ENCODE measurements at places on chromosomes 13 and 19. TPM values are rescaled to one million over a fixed set of nuclear protein-coding genes. Genes with fewer than 3 reads are reported as not detected.
A peak's percentile ranks its signal among the peaks of the same experiment; 100 is the strongest.

GRCh38 chr19:461721-462551 lies 1.1 kb upstream of the SHC2 start:
- H3K4me1 ChIP-seq, result no peaks in the 10 kb centered on the region
- H3K36me3 ChIP-seq, result no peaks in the 10 kb centered on the region
- H3K4me3 ChIP-seq, result peak overlapping the region; percentile 69
- H3K27me3 ChIP-seq, result no peaks in the 10 kb centered on the region
- DNase-seq, result no peak

- H3K36me3 ChIP-seq, result no peaks in the 10 kb centered on the region
- no peaks in the 10 kb centered on the region for H3K4me1 ChIP-seq
- H3K27ac ChIP-seq, result no peak overlapping the region
- H3K4me3 ChIP-seq, result no peak overlapping the region
- H3K27me3 ChIP-seq, result no peaks in the 10 kb centered on the region
These were observed 112.9 kb upstream of the PEG3 start for GRCh38 chr19:56953470-56953869.

- H3K4me3 ChIP-seq, result peak within 1 kb of the TSS; percentile 64
- no peaks in the 10 kb centered on the region for H3K27me3 ChIP-seq
- peak within 1 kb of the TSS; percentile 90 for H3K27ac ChIP-seq
- DNase-seq, result peak; percentile 95
- no peaks in the 10 kb centered on the region for H3K4me1 ChIP-seq
These were observed at the start of gene ZNF772 for GRCh38 chr19:57477191-57478008. Gene ZNF772 (minus strand): TSS chr19:57477566. CDS start chr19:57477309, 257 bp downstream.

DNA sequence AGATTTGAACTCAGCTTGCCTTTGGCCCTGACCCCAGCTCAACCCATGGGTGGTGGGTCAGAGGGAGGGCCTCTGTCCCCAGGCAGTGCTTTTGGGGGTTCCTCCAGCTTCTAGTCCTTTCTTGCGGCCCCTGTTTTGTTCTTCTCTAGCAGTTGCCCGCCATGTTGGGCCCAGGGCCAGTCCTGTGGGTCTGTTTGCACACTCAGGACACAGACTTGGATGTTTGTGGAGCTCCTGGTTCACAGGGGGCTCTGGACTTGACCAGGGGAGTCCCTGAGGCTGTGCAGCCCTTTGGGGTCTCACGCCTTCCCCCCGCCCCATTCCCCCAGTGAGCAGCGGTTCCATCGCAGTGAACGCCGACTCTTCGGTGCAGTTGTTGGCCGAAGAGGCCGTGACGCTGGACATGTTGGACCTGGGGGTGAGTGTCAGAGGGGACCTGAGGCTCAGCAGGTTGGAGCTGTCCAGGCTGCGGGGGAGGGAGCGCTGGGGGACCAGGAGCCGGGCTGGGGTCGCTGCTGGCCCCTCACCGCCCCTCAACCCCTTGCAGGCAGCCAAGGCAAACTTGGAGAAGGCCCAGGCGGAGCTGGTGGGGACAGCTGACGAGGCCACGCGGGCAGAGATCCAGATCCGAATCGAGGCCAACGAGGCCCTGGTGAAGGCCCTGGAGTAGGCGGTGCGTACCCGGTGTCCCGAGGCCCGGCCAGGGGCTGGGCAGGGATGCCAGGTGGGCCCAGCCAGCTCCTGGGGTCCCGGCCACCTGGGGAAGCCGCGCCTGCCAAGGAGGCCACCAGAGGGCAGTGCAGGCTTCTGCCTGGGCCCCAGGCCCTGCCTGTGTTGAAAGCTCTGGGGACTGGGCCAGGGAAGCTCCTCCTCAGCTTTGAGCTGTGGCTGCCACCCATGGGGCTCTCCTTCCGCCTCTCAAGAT lies 2.5 kb downstream of the ATP5F1D start:
- peak overlapping the region; percentile 85 for H3K4me3 ChIP-seq
- H3K36me3 ChIP-seq, result peaks cover 3% of the 10 kb centered on the region
- DNase-seq, result peak; percentile 89
- peak overlapping the region; percentile 99 for H3K27ac ChIP-seq
- H3K4me1 ChIP-seq, result no peaks in the 10 kb centered on the region

- no peaks in the 10 kb centered on the region for H3K27me3 ChIP-seq
- peaks cover 10% of the 10 kb centered on the region for H3K36me3 ChIP-seq
- no peak within 1 kb of the TSS for H3K27ac ChIP-seq
- no peak within 1 kb of the TSS for H3K4me3 ChIP-seq
- H3K4me1 ChIP-seq, result no peaks in the 10 kb centered on the region
These were observed at the start of gene MISP for GRCh38 chr19:750640-751423. Gene MISP (plus strand): TSS chr19:751112. CDS start chr19:756947, 5,835 bp downstream.

DNA sequence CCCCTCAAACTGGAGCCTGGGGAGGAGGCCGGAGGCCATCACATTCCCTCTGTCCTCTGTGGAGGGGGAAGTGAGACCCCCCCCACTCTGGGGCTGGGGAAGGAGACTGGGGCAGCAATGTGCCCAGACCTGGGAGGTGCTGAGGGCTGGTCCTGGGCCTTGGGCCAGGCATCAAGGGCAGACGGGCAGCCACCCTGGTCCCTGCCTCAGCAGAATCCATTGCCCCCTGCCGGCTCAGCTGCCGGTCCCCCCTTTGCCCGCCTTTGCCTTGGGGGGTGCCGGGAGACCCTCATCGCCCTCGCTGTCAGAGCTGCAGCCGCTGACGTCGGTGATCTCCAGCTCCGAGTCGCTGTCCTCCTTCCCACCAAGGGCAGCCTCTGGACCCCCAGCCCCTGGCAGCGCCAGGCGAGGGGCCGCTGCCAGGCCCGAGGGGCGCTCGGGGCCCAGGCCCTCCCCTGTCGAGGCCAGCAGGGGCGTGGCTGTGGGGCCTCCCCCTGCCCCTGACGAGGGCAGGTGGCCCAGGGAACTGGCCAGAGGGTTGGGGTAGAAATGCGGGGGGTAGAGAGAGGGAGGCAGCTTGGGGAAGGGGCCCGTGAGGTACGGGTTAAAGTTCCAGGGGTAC lies 20.1 kb downstream of the ERFL start:
- H3K36me3 ChIP-seq, result peaks cover 39% of the 10 kb centered on the region
- DNase-seq, result no peak
- H3K27me3 ChIP-seq, result peaks cover 10% of the 10 kb centered on the region

DNA sequence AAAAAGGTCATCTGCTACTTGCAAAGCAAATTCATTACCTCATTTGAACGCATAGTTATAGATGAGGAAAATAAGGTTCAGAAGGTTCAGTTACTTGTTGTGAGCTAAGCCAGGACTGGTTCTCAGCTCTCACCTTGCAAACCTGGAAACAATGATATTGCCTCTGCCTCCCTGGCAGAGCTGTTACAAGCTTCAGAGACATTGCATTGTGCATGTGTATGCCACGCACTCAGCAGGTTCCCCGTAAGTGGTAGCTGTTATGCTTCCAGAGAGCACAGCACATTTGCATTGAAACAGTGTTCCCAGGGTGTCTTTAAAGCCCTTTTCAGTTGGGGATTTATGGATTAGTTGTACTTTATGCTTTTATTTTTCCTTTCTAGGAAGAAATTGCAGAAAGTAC lies 80.6 kb downstream of the DGKH start:
- H3K27me3 ChIP-seq, result no peaks in the 10 kb centered on the region
- peaks cover 16% of the 10 kb centered on the region for H3K36me3 ChIP-seq
- no peak for DNase-seq
- no peaks in the 10 kb centered on the region for H3K4me1 ChIP-seq
- no peak overlapping the region for H3K27ac ChIP-seq

DNA sequence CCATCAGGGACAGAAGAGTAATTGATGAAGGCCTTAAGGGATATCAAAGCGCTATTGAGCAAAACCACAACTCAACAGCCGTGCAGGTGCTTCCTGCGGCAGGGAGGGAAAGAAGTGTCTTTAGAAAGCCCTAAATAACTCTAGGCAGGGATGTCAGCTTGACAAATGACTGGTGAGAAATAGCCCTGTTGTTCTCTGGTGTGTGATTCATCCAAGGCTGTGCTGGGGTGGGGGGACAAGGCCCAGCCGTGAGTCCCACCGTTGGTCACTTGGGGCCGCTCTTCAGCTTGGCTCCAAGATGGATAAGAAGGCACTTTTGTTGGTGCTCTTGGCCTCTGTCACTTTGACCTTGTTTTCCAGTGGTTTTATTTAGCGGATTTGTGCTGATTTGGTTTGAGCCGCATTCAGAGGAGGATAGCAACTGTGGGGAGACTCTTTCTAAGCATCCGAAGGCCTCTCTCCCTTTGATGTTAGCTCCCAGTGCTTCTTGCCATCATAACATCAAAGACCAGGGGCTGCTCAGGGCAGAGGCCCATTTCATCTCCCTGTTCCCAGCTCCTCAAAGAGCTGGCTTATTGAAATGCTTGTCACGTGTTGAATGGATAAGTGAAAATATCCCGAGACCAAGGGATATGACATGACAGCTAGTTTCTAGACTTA lies 130.3 kb upstream of the SERP2 start:
- H3K27me3 ChIP-seq, result no peaks in the 10 kb centered on the region
- peak; percentile 56 for DNase-seq
- H3K36me3 ChIP-seq, result no peaks in the 10 kb centered on the region
- H3K4me3 ChIP-seq, result no peak overlapping the region
- peak overlapping the region; percentile 29 for H3K27ac ChIP-seq

GRCh38 chr19:29550896-29551295 lies 25.1 kb downstream of the VSTM2B start:
- no peak overlapping the region for H3K27ac ChIP-seq
- H3K27me3 ChIP-seq, result no peaks in the 10 kb centered on the region
- no peaks in the 10 kb centered on the region for H3K4me1 ChIP-seq

DNA sequence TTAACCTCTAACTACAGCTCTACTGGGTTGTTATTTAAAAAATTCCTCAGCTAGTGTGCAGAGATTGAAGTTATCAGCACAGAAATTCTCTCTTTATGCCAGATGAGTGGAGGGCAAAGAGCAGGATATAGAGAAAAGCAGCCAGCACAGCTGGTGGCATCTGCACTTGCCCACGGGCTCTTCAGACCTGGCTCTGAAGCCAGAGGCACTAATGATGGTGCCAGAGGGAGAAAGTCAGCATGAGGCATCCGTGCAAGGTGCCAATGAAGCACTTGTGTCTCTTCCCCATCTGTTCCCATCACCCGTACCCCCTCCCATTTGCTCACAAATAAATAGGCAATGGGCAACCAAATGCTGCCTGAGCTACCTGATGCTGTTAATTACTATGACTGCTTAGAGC lies 138.9 kb downstream of the OLFM4 start:
- H3K36me3 ChIP-seq, result no peaks in the 10 kb centered on the region
- DNase-seq, result no peak
- H3K27me3 ChIP-seq, result no peaks in the 10 kb centered on the region
- H3K27ac ChIP-seq, result no peak overlapping the region
- no peaks in the 10 kb centered on the region for H3K4me1 ChIP-seq

DNA sequence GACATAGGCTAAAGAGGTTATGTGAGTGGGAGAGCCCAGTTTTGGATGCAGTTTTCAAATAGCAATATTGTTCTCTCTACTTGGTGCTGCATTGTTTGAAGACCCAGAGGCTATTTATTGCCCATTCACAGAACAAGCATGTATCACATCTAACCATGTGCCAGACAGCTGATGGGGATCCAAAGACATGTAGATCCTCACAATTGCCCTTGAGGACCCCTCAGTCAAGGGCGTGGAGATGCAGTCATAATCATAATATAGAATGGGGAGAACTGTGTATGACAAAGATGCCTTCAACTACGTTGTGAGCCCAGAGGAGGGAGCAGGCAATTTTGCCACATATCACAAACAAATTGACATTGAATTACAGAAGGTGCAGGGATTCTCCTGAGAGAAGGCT lies 70.5 kb downstream of the NHLRC3 start:
- H3K4me3 ChIP-seq, result no peak overlapping the region
- no peak overlapping the region for H3K27ac ChIP-seq
- DNase-seq, result no peak
- no peaks in the 10 kb centered on the region for H3K4me1 ChIP-seq

DNA sequence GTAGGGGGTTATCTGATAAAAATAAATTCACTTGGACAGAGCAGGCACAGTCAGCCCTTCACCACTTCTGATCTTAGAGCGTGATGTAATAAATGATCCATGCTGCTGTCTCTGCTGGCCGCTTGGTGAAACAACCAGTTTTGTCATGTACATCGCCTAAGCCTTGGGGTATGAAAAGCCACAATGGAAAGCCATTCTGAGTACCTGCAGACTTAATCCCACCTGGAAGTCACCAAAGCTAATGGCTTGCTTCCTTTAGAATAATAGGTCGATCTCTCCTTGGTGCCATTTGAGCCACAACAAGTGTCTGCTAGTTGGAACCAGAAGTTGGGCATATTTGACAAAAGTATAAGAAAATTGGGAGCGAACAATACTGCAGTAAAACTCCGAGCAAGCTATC lies 1649.7 kb upstream of the SPRY2 start:
- no peaks in the 10 kb centered on the region for H3K27me3 ChIP-seq
- no peaks in the 10 kb centered on the region for H3K4me1 ChIP-seq
- DNase-seq, result no peak
- no peak overlapping the region for H3K27ac ChIP-seq
- no peak overlapping the region for H3K4me3 ChIP-seq
- no peaks in the 10 kb centered on the region for H3K36me3 ChIP-seq

GRCh38 chr19:18788529-18789421 lies 2.3 kb downstream of the COMP start:
- peaks cover 41% of the 10 kb centered on the region for H3K27me3 ChIP-seq
- no peak overlapping the region for H3K27ac ChIP-seq
- H3K36me3 ChIP-seq, result no peaks in the 10 kb centered on the region
- H3K4me1 ChIP-seq, result peaks cover 59% of the 10 kb centered on the region

DNA sequence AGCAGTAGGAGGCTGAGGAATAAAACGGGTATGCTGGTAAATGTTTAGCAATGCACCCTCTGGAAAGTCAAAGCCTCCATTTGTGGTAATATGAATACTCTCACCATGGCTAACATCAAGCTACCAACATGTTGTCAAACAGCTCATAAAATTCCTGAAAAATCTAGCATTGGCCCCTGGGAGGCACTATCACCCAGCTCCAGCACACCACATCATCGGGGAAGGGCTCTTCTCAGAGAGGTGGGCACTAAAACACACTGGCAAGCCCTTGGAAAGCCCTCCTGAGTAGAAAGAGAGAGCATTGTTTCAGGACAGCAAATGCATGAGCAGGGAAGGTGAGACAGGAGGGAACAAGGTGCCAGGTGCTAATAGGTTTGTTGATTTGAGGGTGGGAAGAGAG lies 53.9 kb upstream of the FLT1 start:
- H3K36me3 ChIP-seq, result no peaks in the 10 kb centered on the region
- no peak overlapping the region for H3K27ac ChIP-seq
- H3K4me1 ChIP-seq, result no peaks in the 10 kb centered on the region
- no peak overlapping the region for H3K4me3 ChIP-seq
- no peaks in the 10 kb centered on the region for H3K27me3 ChIP-seq

- H3K27me3 ChIP-seq, result no peaks in the 10 kb centered on the region
- H3K36me3 ChIP-seq, result no peaks in the 10 kb centered on the region
- no peak overlapping the region for H3K4me3 ChIP-seq
- H3K4me1 ChIP-seq, result no peaks in the 10 kb centered on the region
- no peak overlapping the region for H3K27ac ChIP-seq
- no peak for DNase-seq
These were observed 102.9 kb downstream of the SHISA2 start for GRCh38 chr13:25948910-25949309.

- peak overlapping the region; percentile 72 for H3K4me3 ChIP-seq
- H3K27me3 ChIP-seq, result no peaks in the 10 kb centered on the region
- no peak for DNase-seq
- peak overlapping the region; percentile 92 for H3K27ac ChIP-seq
These were observed 889 bp downstream of the GTF2F2 start for GRCh38 chr13:45120967-45121831.

The P2RY11 gene
- total RNA-seq, result 3.9 TPM

The IGFL2 gene
- total RNA-seq, result not detected

The C19orf33 gene
- 48.6 TPM for total RNA-seq

The ZNF844 gene
- 6.2 TPM for total RNA-seq

The HIPK4 gene
- not detected for total RNA-seq

The LGALS14 gene
- total RNA-seq, result not detected

The TPTE2 gene
- total RNA-seq, result not detected

The CYP2A7 gene
- total RNA-seq, result not detected

The PEX11G gene
- 1.1 TPM for total RNA-seq

The DNAAF3 gene
- total RNA-seq, result 2.7 TPM

The ACER1 gene
- not detected for total RNA-seq

The ZNF324 gene
- 9.9 TPM for total RNA-seq

The PCDH17 gene
- total RNA-seq, result 3.6 TPM

The AMH gene
- total RNA-seq, result not detected
